ENCODE measurements at places on chromosomes 4 and X.

DNA sequence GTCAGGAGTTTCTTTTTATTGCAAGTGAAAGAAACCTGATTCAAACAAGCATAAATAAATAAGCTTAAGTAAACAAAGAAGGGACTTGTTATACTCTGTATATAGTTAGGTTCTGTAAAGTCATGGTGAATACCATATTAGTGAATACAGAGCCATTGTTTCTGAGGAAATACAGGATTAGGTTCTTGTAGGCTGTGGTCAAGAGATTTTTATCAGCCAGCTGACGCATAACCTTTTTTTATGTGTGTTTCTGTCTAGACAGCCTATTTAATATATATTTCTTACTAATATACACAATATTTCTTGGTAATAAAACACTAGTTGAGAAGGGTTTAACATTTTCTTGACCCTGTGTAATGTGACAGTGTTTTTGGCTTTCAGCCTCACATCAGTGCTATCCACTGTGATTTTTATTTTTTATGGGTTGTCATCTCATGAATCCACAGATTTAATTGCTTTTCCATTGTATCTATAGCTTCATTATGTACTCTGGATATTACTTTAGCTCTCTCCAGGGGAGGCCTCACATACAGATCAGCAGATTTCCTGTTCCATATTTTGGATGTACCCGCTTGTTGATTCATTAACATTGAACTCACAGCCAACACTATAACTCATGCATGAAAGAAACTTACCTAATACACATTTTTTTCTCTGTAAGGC lies 8.0 kb downstream of the HERC3 start:
- DNase-seq, result no peak

- DNase-seq, result no peak
Measured at GRCh38 chr4:100087743-100088142, 102.5 kb downstream of the DDIT4L start.

- no peak for DNase-seq
Measured at GRCh38 chr4:169033660-169034059, 23.6 kb upstream of the CBR4 start.

DNA sequence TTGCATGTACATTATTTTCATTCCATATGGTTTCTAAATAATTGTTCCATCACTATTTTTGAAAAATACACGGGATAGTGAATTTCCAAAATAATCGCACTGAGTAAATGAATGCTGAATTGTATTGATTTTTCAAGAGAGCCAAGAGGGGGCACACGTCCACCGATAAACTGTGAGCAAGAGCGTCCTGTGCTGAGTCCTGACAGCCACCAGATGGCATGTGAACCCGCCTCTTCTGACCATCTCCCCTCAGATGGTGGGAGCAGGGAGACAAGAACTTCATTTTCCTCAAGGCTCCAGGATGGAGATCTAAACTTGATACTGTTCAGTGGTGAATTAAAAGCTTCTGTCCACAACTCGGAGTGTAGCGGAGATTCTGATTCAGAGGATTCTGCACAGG lies 30.6 kb upstream of the IL9R start:
- DNase-seq, result peak; percentile 19

- no peak for DNase-seq
Measured at GRCh38 chr4:189090174-189090814, 850.4 kb upstream of the FRG1 start.

- DNase-seq, result no peak
Measured at GRCh38 chr4:61374447-61374891, 174.3 kb downstream of the ADGRL3 start.

DNA sequence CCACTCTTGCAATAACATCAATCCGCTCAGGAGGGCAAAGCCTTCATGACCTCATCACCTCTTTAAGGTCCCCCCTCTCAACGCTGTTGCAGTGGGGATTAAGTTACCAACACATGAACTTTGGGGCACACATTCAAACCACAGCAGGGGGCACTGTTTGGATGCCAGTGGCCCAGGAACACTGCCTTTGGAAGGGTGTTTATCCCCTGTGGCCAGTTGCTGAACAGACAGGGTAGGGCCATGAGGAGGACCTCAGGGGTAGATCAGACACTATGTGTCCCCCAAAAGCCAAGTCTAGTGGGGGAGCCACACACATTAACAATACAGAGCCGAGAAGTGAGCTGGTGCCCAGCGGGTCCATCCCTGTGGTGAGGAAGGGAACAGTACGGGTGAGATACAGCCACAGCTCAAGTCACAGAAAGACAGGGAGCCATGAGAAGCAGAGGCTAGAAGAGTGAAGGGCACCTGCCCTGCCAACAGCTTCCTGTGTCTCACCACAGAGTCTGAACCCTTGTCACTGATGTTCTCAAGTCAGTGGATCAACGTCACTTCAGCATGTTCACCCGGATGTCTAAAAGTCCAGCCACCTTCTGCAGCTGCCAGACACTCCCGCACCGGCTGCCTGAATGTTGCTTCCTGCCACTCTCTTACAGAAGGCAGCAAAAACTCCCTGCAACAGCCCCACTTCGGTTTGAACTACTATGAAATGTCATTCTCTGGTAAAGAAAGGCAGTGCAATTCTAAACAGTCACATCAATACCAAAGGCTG lies 19.9 kb upstream of the MXD4 start:
- DNase-seq, result peak; percentile 61

Data from stimulated activated naive CD8-positive, alpha-beta T cell treated with anti-CD3 and anti-CD28 coated beads, Interleukin-15, Interleukin-2, amounts not matched to agents 100 U/mL and 50 U/mL, for 24 hours (primary cell).